ENCODE measurements at places on chromosomes 16 and 17. TPM values are rescaled to one million over a fixed set of nuclear protein-coding genes. Genes with fewer than 3 reads are reported as not detected.

Gene HERPUD1
- total RNA-seq, result 38.9 TPM

Gene WSB1
- total RNA-seq, result 31.7 TPM

Gene RNF43
- 0.14 TPM for total RNA-seq

Gene MEIOC
- 0.02 TPM for total RNA-seq

Gene ZNF207
- total RNA-seq, result 161 TPM

Gene MT1M
- total RNA-seq, result not detected

Gene CSNK2A2
- total RNA-seq, result 25.4 TPM

Gene UNK
- total RNA-seq, result 26.8 TPM

Gene PLXDC1
- total RNA-seq, result 0.13 TPM

Gene PPL
- 0.13 TPM for total RNA-seq

Gene SLC52A1
- total RNA-seq, result not detected

Gene GAS2L2
- total RNA-seq, result 0.05 TPM

Gene ENPP7
- not detected for total RNA-seq

Gene CUEDC1
- 9.9 TPM for total RNA-seq

Gene C1QL1
- 3.6 TPM for total RNA-seq

Gene CIITA
- total RNA-seq, result 0.30 TPM

Gene TMEM114
- total RNA-seq, result not detected

Gene ANKRD40CL
- total RNA-seq, result not detected

Gene STX8
- total RNA-seq, result 40.0 TPM

Gene MARVELD3
- 0.55 TPM for total RNA-seq

Gene FZD2
- 9.7 TPM for total RNA-seq

Gene CYGB
- total RNA-seq, result 0.37 TPM

Gene CBLN1
- not detected for total RNA-seq

Gene GPRC5C
- total RNA-seq, result not detected

Gene SLC43A2
- total RNA-seq, result 3.5 TPM

Gene ARHGDIG
- total RNA-seq, result not detected
